ENCODE measurements at places on chromosomes 5 and 9. TPM values are rescaled to one million over a fixed set of nuclear protein-coding genes. Genes with fewer than 3 reads are reported as not detected.

GRCh38 chr5:95779611-95780010 is 42.9 kb downstream of the GLRX start:
- DNase-seq, result no peak

DNA sequence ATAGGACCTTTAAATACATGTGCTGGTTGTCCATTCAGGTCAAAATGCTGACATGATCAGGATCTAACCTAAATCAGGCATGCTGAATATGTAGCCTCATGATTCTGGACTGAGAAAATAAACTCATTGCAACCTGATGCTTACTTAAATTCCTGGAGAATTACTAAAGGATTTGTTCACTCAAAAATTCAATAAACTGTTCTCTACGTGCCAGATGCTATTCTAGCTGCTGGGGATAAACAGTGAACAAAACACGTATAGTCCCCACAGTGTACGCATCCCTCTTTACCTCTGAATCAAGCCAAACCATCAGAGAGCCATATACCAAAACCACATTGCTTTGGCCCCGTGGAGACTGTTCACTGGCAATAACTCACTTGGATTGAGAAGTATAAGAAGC is 6.1 kb downstream of the SCAI start:
- DNase-seq, result no peak

GRCh38 chr5:16853518-16853917 is 82.6 kb downstream of the MYO10 start:
- no peak for DNase-seq

DNA sequence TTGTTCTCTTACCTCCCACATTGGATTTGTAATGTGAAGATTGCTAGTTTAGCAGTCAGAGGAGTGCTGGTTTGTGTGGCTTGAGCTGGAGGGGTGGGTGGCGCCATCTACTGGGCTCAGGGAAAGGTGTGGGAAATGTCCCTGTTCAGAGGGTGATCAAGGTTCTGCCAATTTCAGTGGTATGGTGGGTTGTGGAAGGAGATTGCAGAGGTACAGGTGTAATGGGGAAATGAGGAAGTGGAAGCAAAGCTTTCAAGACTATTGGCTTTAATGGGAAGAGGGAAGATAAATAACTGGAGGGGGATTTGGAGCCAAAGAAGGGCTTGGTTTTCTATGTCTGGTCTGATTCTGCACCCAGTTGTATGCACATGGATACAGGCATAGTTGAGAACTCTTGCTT is 76.4 kb downstream of the OSMR start:
- peak; percentile 52 for DNase-seq

DNA sequence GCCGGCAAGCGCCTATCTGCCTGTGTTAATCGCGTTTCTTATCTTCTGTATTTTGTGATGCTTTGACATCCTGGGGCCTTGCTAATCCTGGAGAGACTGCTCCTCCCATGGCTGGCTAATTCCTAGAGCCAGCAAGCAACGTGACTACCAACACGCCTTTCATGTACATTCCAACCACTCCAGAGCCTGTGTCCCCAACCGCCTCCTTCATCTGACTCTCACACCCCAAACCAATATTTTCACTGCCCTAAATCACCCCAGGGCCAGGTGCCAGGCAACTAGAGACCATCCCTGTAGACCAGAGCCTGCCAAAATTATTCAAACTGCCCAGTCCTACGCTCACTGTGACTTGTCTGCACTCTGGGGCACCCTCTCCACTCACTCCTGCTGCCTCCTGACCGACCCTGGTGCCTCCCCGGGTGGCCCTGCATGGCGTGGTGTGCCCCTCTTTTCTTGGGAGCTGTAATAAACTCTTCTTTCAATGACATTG is 50.5 kb upstream of the COL5A1 start:
- no peak for DNase-seq

Gene UBE2QL1
- total RNA-seq, result 2.7 TPM

Gene GKAP1
- total RNA-seq, result 22.0 TPM

Gene KCNT1
- total RNA-seq, result not detected

GRCh38 chr5:35659556-35659955 is 41.9 kb downstream of the SPEF2 start:
- DNase-seq, result no peak

DNA sequence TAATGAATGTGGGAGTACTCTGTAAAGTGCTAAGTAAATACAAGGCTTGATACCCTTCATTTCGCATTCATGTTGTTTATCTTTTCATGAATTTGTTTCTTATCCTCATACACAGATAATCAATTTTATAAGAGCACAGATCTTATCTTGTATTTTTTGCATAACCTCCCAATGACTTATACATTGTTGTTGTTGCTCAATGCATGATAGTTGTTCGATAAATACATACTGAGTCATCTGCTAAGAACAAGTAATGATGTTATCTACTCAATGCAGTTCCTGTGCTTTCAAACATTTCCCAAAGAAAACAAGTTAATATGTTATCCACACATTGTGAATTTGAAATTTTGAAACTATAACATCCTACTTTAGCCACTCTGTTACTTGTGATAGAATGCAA is 60.7 kb downstream of the TAF11L14 start:
- no peak for DNase-seq

Gene RNF208
- total RNA-seq, result 4.4 TPM

Gene NTRK2
- total RNA-seq, result 92.0 TPM

GRCh38 chr9:115204904-115205453 is 87.0 kb upstream of the TNC start:
- DNase-seq, result no peak

GRCh38 chr9:36903541-36904435 is 130.3 kb downstream of the PAX5 start:
- DNase-seq, result no peak

GRCh38 chr5:80190960-80191359 is 64.9 kb downstream of the SERINC5 start:
- DNase-seq, result peak; percentile 35

DNA sequence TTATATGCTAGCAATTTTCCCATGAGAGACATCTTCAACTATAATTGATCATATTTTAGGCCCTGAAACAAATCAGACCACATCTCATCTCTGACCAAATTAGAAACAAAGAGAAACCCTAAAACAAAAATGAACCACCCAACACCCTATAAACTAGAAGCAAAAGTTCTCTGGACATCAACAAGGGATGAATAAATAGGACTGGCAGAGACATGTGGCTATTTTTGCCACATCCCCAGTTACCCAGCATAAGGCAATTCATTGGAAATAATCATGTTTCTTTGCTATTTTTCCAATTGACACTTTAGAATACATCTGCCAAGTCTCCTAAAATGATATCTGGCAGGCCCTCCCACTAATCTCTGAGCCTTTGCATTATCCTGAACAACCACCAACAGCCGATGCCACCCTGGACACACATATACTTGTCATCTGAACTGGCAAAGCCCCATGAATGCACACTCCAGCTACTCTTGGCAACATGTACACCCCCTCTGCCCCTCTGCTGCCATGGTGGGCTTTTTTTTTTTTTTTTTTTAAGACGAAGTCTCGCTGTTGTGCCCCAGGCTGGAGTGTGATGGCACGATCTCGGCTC is 53.5 kb upstream of the EQTN start:
- no peak for DNase-seq

GRCh38 chr9:89952401-89952800 is 347.6 kb downstream of the GADD45G start:
- no peak for DNase-seq

DNA sequence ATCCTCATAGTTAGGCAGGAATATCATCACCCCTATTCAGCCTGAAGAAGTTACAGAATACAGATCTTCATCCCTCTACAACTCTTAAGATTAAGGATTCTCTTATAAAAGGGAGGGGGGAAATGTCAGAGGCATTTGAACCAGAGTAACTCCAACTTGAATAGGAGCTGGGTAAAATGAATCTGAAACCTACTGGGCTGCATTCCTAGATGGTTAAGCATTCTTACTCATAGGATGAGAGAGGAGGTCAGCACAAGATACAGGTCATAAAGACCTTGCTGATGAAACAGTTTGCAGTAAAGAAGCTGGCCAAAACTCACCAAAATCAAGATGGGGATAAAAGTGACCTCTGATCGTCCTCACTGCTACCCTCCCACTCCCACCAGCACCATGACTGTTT is 14.4 kb downstream of the FREM1 start:
- no peak for DNase-seq

Gene FBP1
- total RNA-seq, result 21.2 TPM

Gene PCDHA13
- 1.8 TPM for total RNA-seq

Gene LHX2
- not detected for total RNA-seq

DNA sequence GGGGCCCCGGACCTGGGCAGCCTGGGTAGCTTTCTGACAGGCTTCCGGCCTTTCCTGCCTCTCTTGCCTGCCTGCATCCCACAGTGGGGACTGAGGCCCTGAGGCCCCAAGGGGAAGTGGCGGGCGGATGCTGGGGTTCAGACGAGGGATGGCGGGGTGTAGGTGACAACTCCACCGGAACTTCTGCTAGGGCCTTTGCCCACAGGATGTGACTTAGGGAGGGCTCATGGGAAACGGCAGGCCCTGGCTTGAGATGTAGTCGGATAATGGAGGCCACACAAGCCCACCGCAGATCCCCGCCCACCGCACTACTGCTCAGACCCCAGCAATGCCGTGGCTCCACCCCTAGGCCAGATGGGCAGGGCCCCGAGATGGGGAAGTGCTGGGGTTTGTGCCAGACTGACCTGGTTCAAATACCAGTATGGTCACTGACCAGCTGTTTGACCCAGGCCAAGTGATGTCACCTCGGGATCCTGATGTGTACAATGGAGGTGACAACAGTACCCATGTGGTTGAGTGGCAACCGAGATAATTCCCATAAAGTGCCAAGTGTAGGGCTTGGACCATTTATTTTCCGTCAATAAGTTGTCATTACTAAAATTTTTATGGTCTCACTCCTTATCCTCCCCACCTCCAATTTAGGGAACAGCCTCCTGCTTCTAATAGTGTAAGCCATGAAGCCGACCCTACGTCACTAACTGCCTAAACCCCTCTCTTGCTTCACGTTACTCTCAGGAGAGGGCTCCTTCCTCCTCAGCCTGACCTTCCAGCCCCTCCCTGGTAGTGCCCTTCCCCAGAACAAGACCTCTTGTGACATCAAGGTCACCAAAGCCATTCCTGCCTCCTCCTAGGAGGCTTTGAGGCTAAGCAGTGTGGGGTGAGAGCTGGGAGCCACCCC is 2.5 kb upstream of the CDK9 start:
- DNase-seq, result peak; percentile 40

GRCh38 chr5:110013017-110013416 is 323.3 kb downstream of the MAN2A1 start:
- no peak for DNase-seq

Gene VLDLR
- total RNA-seq, result 38.2 TPM

Gene SLC34A1
- not detected for total RNA-seq

GRCh38 chr9:107734256-107735013 is 244.9 kb upstream of the KLF4 start:
- DNase-seq, result peak; percentile 12

Gene NKD2
- total RNA-seq, result 3.2 TPM

DNA sequence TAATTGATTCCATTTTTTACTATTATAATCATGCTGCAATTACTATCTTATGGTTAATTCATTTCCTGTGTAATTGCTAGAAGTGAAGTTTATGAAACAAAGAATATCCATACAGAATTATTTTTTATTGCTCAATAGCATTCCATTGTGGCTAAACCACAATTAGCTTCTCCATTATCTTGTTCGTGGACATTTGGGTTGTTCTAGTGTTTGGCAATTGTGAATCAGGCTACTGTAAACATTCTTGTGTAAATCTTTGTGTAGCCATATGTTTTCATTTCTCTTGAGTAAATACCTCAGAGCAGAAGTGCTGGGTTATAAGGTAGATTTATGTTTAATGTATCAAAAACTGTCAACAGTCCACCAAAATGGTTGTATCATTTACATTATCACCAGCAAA is 341.1 kb downstream of the MAT2B start:
- DNase-seq, result no peak

Gene KCNMB1
- total RNA-seq, result 0.20 TPM

Gene ZFP2
- 4.6 TPM for total RNA-seq

- DNase-seq, result peak; percentile 26
These were observed 306.6 kb upstream of the DMRT1 start for GRCh38 chr9:534886-535285.

- DNase-seq, result no peak
These were observed 73.5 kb downstream of the LNPEP start for GRCh38 chr5:97009212-97009898.

- no peak for DNase-seq
These were observed 63.8 kb downstream of the LRRC70 start for GRCh38 chr5:62642468-62642867.

Gene SPATA6L
- total RNA-seq, result 21.0 TPM

DNA sequence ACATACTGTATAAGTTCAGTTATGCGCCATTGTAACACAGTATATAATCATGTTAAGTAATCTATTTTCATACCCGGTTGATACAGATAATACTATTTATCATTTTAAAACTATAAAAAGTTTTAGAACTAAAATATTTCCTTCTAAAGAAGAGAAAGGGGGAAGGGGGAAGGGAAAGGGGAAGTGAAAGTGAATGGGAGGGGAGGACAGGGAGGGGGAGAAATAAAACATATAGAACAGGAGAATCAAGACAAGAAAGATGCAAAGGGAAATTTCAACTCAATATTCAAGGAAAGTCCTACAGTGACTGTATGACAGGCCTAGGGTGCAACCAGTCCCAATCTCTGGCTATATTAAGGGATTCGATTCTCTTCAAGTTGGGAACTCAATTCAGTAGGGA is 1278.8 kb downstream of the MAT2B start:
- no peak for DNase-seq

- no peak for DNase-seq
These were observed 74.7 kb downstream of the FCHO2 start for GRCh38 chr5:73030531-73030930.

DNA sequence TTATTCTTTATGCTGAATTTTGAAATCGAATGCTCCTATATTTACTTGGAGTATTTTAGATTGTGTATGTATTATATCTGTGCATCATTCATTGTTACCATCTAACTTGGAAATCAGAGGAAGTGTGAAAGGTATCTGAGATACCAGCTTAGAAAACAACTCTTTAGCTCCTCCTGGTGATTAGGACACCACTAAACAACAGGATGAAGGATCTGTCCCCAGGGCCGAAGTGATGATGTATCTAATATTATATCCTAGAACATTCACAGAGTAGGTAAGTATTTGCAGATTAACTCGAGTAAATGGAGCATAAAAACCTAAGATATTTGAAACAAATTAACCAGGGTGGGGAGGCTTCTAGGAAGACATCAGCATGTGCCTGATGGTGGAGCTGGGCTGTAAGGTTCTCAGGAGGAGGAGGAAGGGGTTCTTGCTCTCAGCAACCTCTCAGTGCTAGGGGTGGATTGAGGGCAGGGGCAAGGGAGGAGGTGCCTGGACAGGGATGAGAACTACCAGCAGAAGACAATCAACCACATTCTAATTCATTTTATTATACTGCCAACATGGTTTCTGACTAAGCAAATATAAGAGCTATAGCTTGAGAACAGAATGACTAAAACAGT is 2.6 kb upstream of the NFIL3 start:
- no peak for DNase-seq

Gene SPOCK1
- 22.4 TPM for total RNA-seq

All from thyroid gland (tissue), 4 donors.